ENCODE measurements at places on chromosomes 7 and 10.

- no peak for DNase-seq
These were observed 14.0 kb downstream of the AP5Z1 start for GRCh38 chr7:4789194-4790077.

GRCh38 chr10:60314069-60314940 is 75.4 kb downstream of the ANK3 start:
- DNase-seq, result no peak

GRCh38 chr10:70664702-70665195 is 7.6 kb upstream of the ADAMTS14 start:
- no peak for DNase-seq

DNA sequence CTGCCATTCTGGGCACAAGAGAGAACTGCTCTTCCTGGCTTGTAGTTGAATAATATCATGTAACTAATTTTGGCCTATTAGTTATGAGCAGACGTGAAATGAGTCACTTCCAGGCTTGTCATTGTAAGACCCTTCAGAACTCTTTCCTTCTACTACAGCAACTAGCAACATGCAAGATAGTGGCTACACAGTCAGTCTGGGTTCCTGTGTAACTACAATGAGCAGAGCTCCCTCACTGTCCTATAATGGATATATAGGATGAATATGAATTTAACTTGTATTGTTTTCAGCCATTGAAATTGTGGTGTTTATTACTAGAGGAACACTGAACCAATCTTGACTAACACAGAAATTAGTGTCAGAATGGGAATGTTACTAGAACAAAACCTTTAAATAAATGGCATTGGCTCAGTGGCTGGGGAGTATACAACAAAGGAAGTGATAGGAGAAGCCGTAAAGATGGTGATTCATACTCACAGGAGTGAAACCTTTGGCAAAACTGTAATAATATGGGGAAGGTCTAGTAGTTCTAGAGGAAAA is 2.9 kb upstream of the MTPN start:
- DNase-seq, result no peak

- no peak for DNase-seq
These were observed 12.3 kb downstream of the HYCC1 start for GRCh38 chr7:23001610-23002009.

All from germinal center (tissue), 1 donor.